ENCODE measurements at places on chromosomes 13 and 19. TPM values are rescaled to one million over a fixed set of nuclear protein-coding genes. Genes with fewer than 3 reads are reported as not detected.

The FPR3 gene
- total RNA-seq = 7.8 TPM

DNA sequence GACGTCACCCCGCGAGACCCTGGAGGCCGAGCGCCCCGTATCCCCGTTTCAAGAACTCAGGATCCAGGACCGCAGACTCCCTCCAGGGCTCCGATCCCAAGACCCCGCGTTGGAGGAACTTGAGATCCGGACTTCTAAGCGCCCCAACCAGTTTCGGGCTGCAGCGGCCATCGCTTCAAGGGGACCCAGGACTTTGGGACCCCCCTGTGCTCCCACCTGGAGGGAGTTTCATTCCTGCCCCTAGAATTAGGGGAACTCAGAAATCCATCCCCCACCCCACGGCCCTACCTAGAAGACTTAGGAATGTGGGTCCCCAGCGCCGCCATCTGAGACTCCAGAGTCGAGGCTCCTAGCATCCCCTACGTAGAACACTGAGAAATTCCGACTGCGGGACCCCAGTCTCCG is 400 bp downstream of the PLEKHG2 start:
- H3K4me3 ChIP-seq = peak overlapping the region; percentile 15
- H3K36me3 ChIP-seq = no peaks in the 10 kb centered on the region
- DNase-seq = no peak
- peak overlapping the region; percentile 89 for H3K27ac ChIP-seq

The PRR36 gene
- total RNA-seq = not detected

DNA sequence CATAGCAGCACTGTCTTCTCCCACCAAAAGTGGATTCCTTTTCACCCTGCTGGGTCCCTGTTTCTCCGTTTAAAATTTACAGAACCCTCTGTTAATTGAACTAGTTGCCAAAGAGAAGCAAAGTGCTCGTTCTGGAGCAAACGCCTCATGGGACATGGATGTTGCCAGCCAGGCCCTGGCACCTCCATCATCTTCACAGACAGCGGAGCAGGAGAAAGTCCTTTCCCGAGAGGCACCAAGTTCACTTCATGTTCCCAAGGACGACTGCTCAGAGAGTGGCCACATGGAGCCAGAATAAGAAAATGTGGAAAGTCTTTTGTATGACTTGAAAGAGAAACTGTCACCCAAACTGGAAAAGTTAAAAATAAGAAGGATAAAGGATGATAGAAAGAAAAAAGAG is 151.5 kb downstream of the SOX1 start:
- no peaks in the 10 kb centered on the region for H3K36me3 ChIP-seq
- no peak overlapping the region for H3K27ac ChIP-seq
- no peak for DNase-seq
- H3K27me3 ChIP-seq = no peaks in the 10 kb centered on the region
- H3K4me1 ChIP-seq = peaks cover 4% of the 10 kb centered on the region

DNA sequence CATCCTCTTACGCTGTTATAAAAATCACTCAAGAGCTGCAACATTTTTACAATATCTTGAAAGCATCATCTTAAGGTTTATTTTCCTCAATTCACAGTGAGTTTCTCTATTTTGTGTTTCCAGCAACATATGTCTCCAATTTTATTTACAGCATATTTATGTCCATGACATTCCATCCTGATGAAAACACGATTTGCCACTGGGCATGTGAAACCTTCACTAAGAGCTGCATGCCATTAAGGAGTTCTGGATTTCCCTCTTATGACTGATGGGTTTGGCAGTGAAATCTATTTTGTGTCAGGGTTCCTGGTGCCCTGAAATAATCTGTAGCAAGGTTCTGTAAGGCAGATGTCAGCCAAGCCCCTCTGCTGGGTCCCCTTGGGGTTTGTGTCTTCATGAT is 527.6 kb upstream of the KLF12 start:
- no peak overlapping the region for H3K27ac ChIP-seq
- H3K4me1 ChIP-seq = no peaks in the 10 kb centered on the region
- no peak for DNase-seq
- H3K4me3 ChIP-seq = no peak overlapping the region

DNA sequence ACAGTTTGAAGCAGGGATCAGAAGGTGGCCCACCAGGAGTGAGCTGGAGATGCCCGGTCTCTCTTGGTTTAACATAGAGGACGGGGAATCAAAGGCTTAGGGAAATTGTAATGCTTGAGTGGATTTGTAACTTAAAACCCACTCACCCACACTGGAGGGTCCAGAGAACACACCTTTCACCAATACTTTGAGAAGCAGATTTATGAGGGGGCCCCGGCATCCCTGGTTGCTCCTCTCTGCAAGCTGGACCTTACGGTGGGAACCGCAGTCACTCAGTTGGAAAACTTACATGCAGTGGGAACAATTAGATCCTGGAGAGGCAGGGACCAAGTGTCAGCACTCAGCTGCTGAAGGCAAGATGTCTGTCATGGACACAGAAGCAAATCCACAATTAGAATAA is 20.5 kb downstream of the PPP5C start:
- no peak overlapping the region for H3K4me3 ChIP-seq
- H3K27ac ChIP-seq = no peak overlapping the region
- peaks cover 5% of the 10 kb centered on the region for H3K36me3 ChIP-seq
- no peak for DNase-seq
- no peaks in the 10 kb centered on the region for H3K27me3 ChIP-seq

The LACC1 gene
- total RNA-seq = 4.4 TPM

- no peak overlapping the region for H3K4me3 ChIP-seq
- H3K4me1 ChIP-seq = no peaks in the 10 kb centered on the region
- H3K27me3 ChIP-seq = no peaks in the 10 kb centered on the region
- DNase-seq = no peak
These were observed 63.6 kb downstream of the B3GLCT start for GRCh38 chr13:31263346-31263745.

The CD22 gene
- total RNA-seq = 2.0 TPM

DNA sequence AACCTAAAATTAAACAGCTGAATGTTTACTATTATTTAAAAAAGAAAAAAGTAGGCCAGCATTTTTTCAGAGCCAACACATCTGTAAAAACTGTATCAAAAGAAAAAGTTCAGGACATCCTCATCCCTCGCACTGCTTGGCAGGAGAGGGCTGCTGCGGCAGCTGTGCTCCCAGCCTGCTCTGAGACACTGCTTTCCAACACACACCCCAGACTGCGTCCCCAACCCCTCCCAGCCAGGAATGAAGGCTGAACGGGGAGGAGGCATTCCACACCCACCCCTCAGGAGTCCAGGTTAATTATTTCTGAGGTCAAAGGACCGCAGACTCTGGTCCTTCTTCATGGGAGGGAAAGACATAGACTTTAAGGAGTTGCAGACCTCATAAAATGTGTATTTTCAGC is 43.1 kb downstream of the COL4A1 start:
- H3K27me3 ChIP-seq = no peaks in the 10 kb centered on the region
- H3K4me1 ChIP-seq = no peaks in the 10 kb centered on the region
- no peak for DNase-seq
- no peaks in the 10 kb centered on the region for H3K36me3 ChIP-seq
- H3K27ac ChIP-seq = no peak overlapping the region

DNA sequence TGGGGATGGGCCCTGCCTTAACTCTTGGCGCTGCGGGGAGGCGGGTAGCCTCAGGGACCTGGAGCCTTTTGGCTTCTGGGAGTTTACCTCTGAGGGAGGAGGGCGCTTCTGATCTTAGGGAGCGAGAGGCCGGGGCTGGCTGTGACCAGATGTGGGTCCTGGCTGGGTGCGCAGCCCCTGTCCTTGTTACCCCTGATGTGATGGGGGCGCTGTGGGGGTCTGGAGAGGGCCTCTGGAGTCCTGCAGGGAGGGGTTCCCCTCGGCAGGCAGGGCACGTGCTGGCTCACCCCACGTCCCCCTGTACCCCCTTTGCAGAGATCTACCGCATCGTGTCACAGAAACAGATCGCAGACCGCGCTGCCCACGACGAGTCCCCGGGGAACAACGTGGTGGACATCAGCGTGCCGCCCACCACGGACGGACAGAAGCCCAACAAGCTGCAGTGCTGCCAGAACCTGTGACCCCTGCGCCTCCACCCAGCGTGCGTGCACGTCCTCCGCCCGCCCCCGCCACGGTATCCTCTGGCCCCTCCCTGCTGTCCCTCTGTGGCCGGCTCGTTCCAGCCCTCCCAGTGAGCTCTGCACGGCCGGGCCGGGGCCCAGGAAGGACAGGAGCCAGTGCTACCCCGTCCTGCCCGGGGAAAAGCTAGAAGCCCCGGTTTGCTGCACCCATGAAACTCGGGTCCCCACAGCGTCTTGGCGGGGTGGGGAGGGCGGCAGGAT is 9.8 kb upstream of the MARCHF2 start:
- no peaks in the 10 kb centered on the region for H3K27me3 ChIP-seq
- no peak for DNase-seq

The DIAPH3 gene
- 0.08 TPM for total RNA-seq

- no peaks in the 10 kb centered on the region for H3K36me3 ChIP-seq
- no peak overlapping the region for H3K27ac ChIP-seq
- no peak overlapping the region for H3K4me3 ChIP-seq
- no peak for DNase-seq
These were observed 14.6 kb downstream of the LSM4 start for GRCh38 chr19:18308051-18308947.

The TEX29 gene
- not detected for total RNA-seq

- H3K27me3 ChIP-seq = no peaks in the 10 kb centered on the region
- H3K36me3 ChIP-seq = no peaks in the 10 kb centered on the region
- no peak overlapping the region for H3K4me3 ChIP-seq
- no peak for DNase-seq
These were observed 18.9 kb downstream of the FAM187B start for GRCh38 chr19:35209646-35210045.

- H3K27ac ChIP-seq = no peak overlapping the region
- H3K36me3 ChIP-seq = no peaks in the 10 kb centered on the region
- DNase-seq = no peak
- H3K27me3 ChIP-seq = peaks cover 4% of the 10 kb centered on the region
These were observed 550 bp upstream of the DLL3 start for GRCh38 chr19:39497996-39498797.

The JAK3 gene
- 4.4 TPM for total RNA-seq

The KLF5 gene
- 0.33 TPM for total RNA-seq

The BEST2 gene
- not detected for total RNA-seq

The ZNF547 gene
- 1.7 TPM for total RNA-seq

The ZNF677 gene
- 6.8 TPM for total RNA-seq

The CACNA1A gene
- total RNA-seq = not detected

DNA sequence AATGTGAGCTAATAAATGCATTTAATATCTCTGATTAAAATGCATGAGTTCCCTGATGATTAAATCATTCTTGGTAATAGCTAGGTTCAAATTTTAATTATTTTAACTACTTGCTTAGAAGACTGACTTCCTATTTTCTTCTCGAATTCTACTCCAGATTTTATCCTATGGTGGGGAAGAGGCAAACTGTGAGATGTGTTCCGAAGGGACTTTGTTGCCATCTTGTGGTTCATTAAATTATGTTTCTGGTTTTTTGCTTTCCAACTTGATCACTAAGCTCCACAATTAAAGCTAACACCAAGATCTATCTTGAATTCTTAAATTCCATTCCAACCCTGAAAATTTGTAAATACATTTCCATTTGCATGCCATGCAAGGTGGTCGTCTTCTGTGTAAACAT is 538.4 kb upstream of the PCDH20 start:
- no peaks in the 10 kb centered on the region for H3K4me1 ChIP-seq
- H3K4me3 ChIP-seq = no peak overlapping the region
- no peaks in the 10 kb centered on the region for H3K36me3 ChIP-seq
- no peak overlapping the region for H3K27ac ChIP-seq
- no peak for DNase-seq
- no peaks in the 10 kb centered on the region for H3K27me3 ChIP-seq

GRCh38 chr19:31378404-31378803 is 29.2 kb upstream of the TSHZ3 start:
- DNase-seq = no peak
- no peaks in the 10 kb centered on the region for H3K36me3 ChIP-seq
- H3K27ac ChIP-seq = no peak overlapping the region
- H3K4me3 ChIP-seq = no peak overlapping the region
- H3K4me1 ChIP-seq = no peaks in the 10 kb centered on the region

GRCh38 chr13:73544175-73544574 is 485.4 kb downstream of the KLF5 start:
- H3K4me3 ChIP-seq = no peak overlapping the region
- no peak for DNase-seq
- H3K27ac ChIP-seq = no peak overlapping the region
- no peaks in the 10 kb centered on the region for H3K27me3 ChIP-seq

DNA sequence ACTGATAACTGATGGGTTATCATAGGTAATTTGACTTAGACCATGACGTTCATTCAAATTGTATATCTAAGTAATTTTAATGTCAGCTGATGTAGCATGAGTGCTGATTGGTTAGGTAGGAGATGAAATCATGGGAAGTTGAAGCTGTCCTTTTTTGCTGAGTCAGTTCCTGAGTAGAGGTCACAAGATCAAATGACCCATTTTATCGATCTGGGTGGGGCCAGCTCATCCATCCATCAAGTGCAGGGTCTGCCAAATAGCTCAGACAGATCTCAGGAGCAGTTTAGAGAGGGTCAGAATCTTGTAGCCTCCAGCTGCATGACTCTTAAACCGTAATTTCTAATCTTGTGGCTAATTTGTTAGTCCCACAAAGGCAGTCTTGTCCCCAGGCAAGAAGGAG is 35.3 kb upstream of the CD177 start:
- H3K27ac ChIP-seq = no peak overlapping the region
- H3K4me1 ChIP-seq = no peaks in the 10 kb centered on the region
- no peaks in the 10 kb centered on the region for H3K36me3 ChIP-seq

DNA sequence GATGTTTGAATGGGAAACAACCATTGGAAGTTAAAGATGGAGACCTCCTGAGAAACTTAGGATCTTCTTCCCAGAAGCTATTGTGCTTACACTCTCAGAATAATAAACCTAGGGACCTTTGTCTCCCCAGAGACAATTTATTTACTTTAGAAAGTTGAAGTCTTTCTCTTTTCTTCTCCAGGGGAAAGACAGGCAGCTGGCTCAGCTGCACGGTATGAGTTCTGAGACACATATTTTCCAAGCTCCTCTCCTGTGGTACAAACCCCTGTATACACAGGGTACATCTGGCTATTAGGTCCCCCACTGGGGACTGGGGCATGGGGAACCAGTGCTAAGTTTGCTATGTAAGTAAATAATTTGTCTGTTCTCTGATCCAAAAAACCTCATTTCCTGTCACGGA is 67.5 kb upstream of the POSTN start:
- no peak for DNase-seq
- H3K36me3 ChIP-seq = no peaks in the 10 kb centered on the region
- H3K4me1 ChIP-seq = no peaks in the 10 kb centered on the region

- no peak overlapping the region for H3K27ac ChIP-seq
- peaks cover 3% of the 10 kb centered on the region for H3K4me1 ChIP-seq
- H3K4me3 ChIP-seq = no peak overlapping the region
- peaks cover 3% of the 10 kb centered on the region for H3K27me3 ChIP-seq
These were observed 50.6 kb downstream of the CELF5 start for GRCh38 chr19:3274942-3275582.
